ENCODE measurements at places on chromosomes 7 and 10.

DNA sequence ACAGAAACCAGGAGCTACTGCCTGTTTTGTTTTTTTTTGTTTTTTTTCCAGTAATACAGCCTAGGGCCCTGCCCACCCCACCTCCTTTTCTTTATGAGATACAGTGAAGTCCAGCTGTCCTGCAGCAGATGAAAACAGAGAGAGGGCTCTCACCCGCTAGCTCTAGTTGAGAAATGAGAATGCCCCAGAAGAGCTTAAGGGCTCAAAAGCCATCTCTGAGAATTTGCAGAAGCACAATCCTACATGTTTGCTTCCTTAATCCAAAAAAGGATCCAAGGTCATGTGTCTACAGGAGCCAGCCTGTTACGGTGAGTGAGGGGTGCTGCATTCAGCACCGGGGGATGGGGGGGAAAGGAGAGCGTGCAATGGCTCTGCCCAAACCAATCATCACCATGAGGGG, 122.7 kb downstream of the KCNMA1 start:
- DNase-seq = no peak

- DNase-seq = no peak
Measured at GRCh38 chr10:43231523-43232078, 35.3 kb downstream of the RASGEF1A start.

GRCh38 chr7:157306846-157307838, 29.7 kb upstream of the DNAJB6 start:
- no peak for DNase-seq

GRCh38 chr10:131094527-131095312, 216.8 kb downstream of the TCERG1L start:
- DNase-seq = no peak

DNA sequence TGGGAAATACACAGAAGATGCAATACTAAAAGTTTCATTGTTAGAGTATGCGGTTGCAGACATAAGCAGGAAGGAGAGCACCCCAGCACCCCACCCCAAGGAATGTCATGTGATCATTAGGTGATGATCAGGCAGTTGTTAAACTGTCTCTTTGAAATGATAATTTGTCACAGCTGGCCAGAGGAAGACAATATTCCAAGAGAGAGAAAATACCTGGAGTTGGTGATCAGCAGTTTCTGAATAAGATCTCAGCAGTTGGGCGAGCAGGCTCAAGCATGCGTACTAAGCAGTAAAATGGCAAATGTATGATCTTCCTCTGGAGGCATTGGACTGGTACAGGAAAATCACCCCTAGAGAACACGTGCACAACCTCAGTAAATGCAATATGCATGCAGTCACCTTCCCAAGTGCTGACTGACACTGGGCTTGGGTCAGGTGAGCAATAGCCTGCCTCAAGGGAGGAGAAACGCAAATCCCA, 250.1 kb upstream of the MBL2 start:
- no peak for DNase-seq

Measured in NCI-H2029 (cell line).